ENCODE measurements at places on chromosomes 4 and X.

DNA sequence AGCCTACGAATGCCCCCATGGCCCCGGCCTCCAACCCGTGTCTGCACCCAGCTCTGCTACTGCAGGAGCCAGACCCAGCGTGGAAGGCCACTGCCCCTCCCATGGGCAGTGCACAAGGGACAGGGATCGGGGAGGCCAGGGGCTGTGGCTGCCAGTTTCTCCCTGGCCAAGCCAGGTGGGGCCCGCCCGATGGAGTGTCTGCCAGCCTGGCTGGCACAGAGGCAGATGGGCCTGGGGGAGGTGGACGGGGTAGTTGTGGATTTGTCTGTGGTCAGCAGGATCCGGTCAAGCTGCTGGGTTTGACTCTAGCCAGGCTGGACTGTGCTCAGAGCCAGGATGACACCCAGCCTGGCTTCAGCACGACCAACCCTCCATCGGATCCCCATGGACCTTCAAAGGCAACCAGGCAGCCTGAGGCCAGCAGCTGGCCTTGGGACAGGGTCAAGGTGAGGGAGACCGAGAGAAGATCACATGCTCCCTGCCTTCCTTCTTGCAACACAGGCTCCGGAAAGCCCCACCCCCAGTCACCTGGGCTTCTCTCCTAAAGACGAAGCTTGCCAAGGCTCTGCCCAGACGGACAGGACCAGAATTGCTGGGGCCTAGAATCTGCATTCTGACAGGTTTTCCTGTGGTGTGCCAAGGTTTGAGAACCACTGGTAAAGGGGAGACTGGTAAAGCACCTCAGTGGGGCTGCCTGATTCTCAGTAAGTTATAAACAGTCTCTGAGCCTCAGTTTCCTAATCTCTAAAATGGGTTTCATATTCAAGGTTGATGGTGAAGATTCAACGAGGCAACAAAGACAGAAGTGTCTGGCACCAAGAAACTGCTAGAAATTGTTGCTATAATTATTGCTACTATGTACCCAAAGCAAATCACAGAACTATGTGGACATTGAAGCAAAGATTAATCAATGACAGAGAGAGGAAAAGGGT lies 78.6 kb downstream of the PPP2R2C start:
- no peak for DNase-seq

DNA sequence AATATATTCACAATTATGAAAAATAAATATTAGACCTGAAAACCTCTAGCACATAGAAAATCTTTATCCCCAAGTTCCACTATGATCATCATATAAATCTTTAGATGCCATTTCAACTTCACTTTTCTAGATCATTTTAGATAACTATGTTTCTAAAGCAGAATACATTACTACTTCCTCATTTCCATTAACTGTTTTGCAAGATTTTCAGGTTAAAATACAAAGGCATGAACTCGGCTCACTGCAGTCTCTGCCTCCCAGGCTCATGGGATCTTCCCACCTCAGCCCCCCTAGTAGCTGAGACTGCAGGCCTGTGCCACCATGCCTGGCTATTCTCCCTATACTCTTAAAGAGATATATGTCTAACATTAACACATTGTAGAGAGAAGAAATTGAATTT lies 1365.9 kb upstream of the AGA start:
- no peak for DNase-seq

DNA sequence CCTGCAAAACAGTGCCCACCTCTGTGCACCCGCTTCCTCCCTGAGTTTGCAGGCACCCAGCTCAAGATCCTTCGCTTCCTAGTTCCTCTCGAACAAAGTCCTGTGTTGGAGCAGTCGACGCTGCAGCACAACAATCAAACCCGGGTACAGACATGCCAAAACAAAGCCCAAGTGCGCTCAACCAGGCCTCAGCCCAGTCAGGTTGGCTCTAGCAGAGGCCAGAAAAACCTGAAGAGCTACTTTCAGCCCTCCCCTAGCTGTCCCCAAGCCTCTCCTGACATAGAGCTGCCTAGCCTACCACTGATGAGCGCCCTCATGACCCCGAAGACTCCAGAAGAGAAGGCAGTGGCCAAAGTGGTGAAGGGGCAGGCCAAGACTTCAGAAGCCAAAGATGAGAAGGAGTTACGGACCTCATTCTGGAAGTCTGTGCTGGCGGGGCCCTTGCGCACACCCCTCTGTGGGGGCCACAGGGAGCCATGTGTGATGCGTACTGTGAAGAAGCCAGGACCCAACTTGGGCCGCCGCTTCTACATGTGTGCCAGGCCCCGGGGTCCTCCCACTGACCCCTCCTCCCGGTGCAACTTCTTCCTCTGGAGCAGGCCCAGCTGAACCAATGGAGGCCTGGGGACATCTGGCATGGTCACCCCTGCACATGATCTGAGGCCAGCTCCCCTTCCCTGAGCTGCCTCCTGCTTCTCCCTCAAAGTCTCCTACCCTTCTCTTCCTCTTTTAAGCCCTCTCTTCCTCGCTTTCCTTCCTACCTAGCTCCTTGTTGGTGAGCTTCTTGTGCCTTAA lies 6.9 kb downstream of the APEX2 start:
- DNase-seq = no peak

GRCh38 chrX:150049647-150050046 lies 111.4 kb upstream of the EOLA2 start:
- no peak for DNase-seq

DNA sequence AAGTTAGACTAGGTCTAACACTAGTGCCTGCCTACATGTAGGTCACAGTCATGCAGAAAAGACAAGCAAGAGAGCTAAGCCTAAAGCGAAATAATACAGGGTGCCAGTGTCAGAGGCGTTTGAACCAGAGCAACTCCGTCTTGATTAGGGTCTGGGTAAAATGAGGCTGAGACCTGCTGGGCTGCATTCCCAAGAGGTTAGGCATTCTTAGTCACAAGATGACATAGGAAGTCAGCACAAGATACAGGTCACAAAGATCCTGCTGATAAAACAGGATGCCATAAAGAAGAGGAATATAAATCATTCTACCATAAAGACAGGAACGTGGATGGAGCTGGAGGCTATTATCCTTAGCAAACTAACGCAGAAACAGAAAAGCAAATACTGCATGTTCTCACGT lies 120.9 kb downstream of the BEND2 start:
- DNase-seq = no peak

GRCh38 chr4:75662626-75663025 lies 10.6 kb downstream of the G3BP2 start:
- DNase-seq = no peak

DNA sequence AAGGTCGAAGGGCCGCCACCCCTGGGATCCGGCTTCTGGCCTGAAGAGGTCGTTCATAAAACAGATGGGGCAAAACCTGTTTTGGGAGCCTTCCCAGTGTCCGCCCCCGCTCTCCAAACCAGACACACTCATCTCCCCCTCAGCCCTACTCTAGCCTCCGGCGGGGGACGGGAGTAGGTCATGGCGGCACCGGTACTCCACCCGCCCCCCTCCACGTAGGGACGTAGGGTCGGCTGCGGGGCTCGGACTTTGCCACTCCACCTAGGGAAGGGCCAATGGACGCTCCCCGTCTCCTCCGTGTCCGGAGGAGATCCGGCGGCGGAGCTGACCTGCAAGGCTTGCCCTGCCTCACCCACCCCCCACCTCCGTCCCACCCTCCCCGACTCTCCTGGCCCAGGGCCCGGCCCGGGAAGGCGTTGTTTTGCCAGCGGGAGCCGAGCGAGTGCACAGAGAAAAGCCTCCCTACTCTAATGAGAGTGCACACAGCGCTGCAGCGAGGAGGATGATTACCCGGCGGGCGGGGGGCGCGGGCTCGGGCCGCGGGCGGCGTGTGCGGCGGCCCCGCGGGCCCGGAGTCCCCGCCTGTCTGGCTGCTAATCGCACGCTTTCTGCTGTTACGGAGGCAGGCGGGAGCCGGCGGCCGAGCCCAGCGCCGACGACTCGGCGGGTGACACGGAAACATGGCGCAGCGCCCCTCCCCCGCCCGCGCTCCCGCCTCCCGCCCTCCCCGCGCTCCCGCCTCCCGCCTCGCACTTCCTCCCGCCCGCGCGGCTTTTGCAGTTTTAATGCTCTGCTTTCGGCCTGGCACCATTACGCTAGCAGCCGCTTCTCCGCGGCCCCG lies 8.3 kb upstream of the BCOR start:
- peak; percentile 61 for DNase-seq

DNA sequence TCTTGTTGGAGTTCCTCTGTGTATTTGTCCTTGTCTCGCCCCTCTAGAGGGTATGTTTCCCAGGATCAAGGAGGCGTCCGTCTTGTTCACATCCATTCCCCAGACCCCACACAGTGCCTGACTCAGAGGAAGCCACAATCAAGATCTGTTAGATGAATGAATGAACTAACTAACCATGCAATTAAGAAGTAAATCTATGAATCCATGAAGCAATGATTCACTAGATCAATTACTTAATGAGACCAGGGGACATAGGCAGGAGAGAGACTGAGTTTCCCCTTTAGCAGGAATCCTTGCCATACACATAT lies 11.9 kb downstream of the BLOC1S4 start:
- DNase-seq = no peak

- no peak for DNase-seq
Observed at GRCh38 chrX:7272346-7272745, 124.4 kb upstream of the PUDP start.

DNA sequence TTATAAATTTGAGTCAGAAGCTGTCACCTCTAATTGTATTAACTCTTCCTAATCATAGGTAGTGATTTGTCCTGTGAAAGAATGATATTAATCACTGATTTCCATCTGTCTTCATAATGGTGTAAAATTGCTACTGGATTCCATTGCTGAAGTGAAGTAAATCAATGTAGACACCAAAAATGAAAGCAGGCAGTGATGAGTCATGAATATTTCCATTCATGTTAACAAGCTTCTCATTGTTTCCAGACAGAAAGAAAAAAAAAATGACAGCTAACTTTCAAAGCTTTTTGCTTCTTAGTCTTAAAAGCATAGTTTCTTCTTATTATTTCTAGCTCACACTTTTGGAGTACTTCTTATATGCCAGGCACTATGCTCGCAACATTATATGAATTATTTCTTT lies 21.5 kb downstream of the FAM114A1 start:
- DNase-seq = no peak

DNA sequence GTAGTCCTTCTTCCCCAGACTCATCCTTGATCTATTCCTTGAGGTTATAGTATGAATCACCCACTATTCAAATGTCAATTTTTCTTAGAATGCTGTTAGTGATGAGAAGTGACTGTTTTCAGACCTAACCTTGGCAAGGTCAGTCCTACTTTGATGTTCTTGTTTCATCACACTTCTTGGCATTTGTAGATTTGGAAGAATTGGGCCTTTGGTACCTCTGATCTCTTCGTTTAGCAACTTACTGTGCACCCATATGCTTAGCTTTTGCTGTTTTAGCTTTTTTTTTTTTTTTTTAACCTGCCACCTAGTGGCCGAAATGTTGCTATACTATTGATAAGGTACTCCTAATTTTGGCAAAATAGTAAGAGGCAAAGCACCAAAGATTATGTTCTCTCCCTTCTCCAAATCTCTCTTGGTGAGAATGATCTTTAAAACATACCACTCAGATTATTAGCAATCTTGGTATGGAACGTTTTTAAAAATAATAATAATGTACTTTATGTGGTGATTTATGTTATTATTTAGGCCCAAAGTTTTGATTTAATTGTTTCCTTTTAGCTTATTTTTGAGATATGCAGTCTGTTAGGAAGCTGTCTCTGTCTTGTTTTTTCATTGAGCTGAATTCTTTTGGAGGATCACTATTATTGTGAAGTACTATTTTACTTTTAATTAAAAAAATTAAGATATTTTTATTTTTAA lies 16.6 kb downstream of the DCK start:
- DNase-seq = no peak

- no peak for DNase-seq
Observed at GRCh38 chrX:37955273-37955672, 51.1 kb upstream of the SYTL5 start.

DNA sequence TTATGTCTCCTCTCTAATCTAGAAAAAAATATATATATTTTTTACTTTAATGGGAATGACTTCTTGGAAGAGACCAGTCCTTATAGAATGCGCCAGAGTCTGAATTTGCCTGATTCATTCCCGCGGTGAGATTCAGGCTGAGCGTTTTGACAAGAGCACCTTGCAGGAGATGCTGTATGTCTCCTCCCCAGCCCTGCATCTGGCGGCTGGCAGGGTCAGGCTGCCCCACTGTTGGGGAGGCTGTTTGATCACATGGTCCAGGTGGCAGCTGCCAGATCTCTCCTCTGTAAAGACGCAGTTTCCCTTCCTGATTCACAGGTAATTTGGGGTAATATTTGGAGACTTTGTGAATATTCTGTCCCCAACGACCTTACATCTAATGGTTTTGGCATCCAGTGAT lies 9.7 kb downstream of the PDZD4 start:
- DNase-seq = no peak

- no peak for DNase-seq
Observed at GRCh38 chr4:132180020-132180427, 969.1 kb upstream of the PCDH10 start.

DNA sequence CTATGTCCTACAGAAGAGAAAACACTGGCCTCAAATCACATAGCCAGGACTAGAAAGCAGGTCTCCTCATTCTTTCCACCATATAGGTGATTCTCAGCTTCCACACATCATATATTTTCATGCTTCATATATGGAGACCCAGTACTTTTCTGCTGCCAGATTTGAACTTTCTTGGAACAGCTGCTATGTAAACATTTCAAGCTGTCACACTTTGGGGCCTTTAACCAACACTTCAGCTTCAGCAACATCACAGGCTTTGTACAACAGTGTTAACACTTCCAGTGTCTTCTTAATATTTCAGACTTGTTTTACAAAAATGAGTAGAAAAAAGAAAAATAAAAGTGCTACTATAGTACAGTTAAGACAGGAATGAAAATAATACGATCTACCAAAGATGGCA lies 12.6 kb downstream of the SH3RF1 start:
- no peak for DNase-seq

GRCh38 chrX:103275947-103276567 lies 493 bp downstream of the TCEAL5 start:
- DNase-seq = no peak

DNA sequence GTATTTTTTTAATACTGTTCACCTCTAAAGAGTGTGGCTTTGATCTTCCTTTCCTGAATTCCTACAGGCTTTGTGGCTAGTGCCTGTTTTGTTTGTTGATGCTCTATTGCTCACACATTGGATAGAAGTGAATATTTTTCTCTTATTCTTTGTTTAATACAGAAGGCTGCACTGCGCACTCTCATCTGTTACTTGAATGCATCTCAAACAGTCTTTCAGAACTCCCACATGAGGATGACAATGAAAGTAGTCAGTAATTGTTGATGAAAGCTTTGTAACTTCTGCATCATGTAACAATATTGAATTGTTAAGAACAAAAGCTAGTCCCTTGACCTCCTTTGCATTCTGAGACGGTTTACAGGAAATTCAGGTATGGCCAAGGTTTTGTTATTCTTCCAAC lies 29.1 kb upstream of the GALNT7 start:
- DNase-seq = no peak

- no peak for DNase-seq
Observed at GRCh38 chr4:109821185-109821584, 5.6 kb downstream of the GAR1 start.

GRCh38 chr4:142944565-142944964 lies 98.5 kb upstream of the INPP4B start:
- DNase-seq = no peak
